ENCODE measurements at places on chromosomes 16 and 17.
A peak's percentile ranks its signal among the peaks of the same experiment; 100 is the strongest.

- H3K27me3 ChIP-seq, result no peaks in the 10 kb centered on the region
- no peak for DNase-seq
- no peak overlapping the region for H3K4me3 ChIP-seq
- H3K27ac ChIP-seq, result no peak overlapping the region
- peaks cover 10% of the 10 kb centered on the region for H3K36me3 ChIP-seq
- peaks cover 19% of the 10 kb centered on the region for H3K4me1 ChIP-seq
These were observed 75.5 kb downstream of the KNOP1 start for GRCh38 chr16:19642501-19642900.

- no peak for DNase-seq
- no peaks in the 10 kb centered on the region for H3K36me3 ChIP-seq
- H3K27ac ChIP-seq, result no peak overlapping the region
- H3K4me3 ChIP-seq, result no peak overlapping the region
- peaks cover 14% of the 10 kb centered on the region for H3K4me1 ChIP-seq
- no peaks in the 10 kb centered on the region for H3K27me3 ChIP-seq
These were observed 284.8 kb upstream of the CCL2 start for GRCh38 chr17:33970279-33970678.

DNA sequence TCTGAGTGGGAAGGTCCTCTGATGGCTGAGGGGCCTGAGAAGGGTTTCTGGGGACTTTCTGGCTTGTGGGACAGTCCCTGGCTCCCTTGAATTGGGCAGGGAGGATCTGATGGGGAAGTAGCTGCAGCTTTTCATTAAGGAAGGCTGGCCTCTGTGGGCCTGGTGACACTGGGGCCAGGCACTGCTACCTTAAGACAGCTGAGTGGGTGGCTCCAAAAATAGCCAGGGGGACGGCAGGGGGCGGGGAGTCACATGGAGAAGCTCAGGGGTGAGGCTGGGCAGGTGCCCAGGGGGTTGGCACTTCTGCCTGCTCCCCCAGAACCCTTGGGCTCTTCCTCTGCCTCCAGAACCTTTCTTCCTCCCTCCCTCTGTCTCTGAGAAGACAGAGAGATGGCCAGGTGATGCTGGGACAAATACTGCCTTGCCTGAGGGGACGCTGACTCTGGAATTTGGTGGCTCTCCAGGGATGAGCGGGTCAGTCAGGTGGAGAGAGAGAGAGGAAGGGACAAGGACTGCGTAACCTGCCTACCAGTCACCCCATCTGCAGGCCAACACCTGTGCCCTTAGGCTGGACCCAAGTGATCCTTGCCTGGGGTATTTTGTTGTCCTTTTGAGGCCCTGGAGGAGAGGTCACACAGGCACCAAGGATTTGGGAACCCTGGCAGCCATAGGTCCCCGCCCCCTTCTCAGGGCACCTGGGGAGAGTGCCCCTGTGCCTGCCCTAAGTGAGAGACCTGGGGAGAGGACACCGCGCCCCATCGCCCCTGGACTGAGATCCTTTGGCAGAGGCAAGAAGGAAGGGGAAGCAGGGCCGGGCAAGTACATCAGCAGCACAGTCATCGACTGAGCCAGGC lies 1.7 kb upstream of the SGCA start:
- no peak overlapping the region for H3K27ac ChIP-seq
- no peaks in the 10 kb centered on the region for H3K27me3 ChIP-seq
- peak overlapping the region; percentile 36 for H3K4me3 ChIP-seq
- peaks cover 41% of the 10 kb centered on the region for H3K4me1 ChIP-seq

DNA sequence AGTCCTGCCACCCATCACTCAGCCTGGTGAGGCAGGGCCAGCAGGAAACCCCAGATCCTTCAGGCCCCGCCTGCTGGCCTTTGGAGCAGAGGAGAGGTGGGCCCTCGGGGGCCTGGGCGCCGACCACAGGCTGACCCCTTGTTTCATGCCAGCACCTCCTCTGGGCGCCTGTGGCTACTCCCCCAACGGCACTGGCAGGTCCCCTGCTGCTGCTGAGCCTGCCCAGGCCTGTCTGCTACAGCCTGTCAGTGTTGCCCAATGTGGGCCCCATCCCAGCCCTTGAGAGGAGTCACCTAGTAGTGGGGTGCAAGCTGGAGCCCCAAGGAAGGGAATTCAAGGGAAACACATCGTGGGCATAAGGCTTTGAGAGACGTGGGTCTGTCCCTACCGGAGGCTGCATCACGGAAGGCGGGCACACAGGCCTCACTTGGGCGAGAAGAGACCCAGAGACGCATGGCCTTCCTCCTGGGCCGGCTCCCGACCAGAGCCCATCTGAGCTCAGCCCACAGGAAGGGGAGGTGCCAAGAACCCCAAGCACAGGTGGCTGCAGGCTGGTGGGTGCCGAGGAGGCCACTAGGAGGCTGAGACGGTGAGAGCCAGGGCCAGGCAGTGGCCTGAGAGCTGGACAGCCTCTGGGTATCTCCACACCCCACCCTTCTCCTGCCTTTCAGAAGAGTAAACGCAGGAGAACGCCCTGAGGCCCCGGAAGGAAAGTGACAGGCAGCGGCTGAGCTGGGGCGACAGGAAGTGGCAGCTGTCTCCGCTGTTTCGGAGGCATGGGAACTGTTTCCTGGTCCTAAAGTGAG lies 8.0 kb upstream of the FASN start:
- H3K27me3 ChIP-seq, result no peaks in the 10 kb centered on the region
- H3K27ac ChIP-seq, result peak overlapping the region; percentile 94
- H3K36me3 ChIP-seq, result no peaks in the 10 kb centered on the region
- peaks cover 40% of the 10 kb centered on the region for H3K4me1 ChIP-seq

DNA sequence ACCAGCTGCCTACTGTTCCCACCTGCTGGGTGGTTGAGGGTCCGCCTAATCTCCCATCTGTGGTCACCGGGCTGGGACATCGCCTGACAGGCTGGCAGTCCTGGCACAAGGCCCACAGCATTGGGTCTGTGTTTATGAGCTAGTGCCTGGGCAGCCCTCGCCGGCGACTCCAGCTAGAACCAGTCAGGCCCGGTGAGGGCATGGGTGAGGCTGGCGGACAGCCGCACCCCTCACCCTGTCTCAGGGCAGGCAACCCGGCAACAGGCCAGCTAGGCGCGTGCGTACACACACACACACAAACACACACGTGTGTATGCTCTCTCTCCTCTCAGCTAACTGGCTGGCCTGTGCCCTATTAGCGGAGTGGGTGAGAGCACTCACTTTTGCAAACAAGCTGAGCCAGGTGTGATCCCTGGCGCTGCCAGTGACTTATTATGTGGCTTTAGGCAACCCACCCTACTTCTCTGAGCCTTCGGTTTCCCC lies 10.4 kb downstream of the HSD11B2 start:
- no peaks in the 10 kb centered on the region for H3K36me3 ChIP-seq
- no peak overlapping the region for H3K27ac ChIP-seq
- no peak for DNase-seq
- H3K4me3 ChIP-seq, result no peak overlapping the region
- peaks cover 7% of the 10 kb centered on the region for H3K4me1 ChIP-seq

DNA sequence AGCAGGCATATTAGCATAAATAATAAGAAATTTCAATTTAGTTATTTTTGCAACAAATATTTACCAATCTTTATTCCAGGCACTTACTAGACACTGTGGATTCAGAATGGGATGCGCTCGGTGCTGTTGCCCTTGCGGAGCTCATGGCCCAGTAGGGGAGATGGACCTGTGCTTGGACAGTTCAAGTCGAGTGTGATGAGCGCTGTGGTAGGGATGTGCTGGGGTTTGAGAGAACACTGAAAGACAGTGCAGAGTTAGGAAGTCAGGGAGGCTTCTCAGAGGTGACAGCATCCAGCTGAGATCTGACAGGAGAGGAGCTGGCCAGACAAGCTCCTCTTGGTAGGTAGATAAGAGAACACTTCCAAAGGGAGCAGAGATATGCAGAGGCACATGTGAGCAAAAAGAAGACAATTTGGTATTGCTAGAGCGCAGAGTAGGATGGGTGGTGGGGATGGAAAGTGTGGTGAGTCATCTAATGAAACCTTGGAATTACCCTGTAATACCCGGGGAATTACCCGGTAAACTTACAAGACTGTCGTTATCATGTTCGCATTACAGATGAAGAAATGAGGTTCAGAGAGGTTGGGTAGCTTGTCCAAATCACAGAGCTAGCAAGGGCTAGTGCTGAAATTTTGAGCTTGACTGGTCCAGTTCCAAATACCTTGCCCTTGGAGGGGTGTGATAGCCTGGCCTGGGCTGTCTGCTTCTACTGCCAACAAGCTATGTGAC lies 298.1 kb upstream of the N4BP1 start:
- no peak overlapping the region for H3K4me3 ChIP-seq
- H3K27me3 ChIP-seq, result no peaks in the 10 kb centered on the region
- H3K4me1 ChIP-seq, result no peaks in the 10 kb centered on the region

DNA sequence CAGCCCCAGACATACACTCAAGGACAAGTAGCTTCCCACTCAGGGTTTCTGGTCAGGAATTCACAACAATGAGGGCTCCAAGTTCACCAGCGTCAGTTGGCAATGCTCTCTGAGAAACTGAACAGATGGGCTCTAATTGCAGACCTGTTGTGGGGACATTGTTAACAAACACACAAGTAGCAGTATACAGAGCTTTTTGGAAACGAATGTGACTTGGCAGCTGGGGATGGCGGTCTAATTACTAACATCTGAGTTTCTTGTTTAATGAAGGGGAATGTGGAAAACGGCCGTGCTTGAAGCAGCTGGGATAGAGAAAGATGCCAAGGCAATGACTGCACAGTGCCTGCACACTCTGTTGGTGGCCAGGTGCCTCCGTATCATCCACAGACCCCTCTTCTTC lies 316.1 kb upstream of the IRX3 start:
- no peak overlapping the region for H3K4me3 ChIP-seq
- no peak for DNase-seq
- no peaks in the 10 kb centered on the region for H3K36me3 ChIP-seq

- H3K4me3 ChIP-seq, result no peak overlapping the region
- H3K4me1 ChIP-seq, result no peaks in the 10 kb centered on the region
- H3K27ac ChIP-seq, result no peak overlapping the region
These were observed 42.7 kb downstream of the ATF7IP2 start for GRCh38 chr16:10428433-10429168.

DNA sequence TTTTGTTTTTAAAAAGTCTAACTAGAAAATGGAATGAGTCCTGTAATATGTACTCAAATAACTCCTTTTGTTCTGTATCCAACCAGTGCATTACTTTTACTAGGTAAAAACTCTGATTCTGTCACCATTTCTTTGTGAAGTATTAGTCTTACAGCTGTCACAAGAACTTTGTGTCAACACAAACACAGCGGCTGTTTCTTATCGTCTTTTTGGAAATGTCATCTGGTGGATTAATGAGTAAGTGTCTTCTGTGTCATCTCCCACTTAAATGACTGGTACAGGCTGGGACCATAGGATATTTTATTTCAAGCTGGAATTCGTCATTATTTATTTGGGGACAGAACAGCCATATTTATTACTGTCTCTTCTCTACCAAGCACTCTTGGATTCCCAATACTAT lies 19.1 kb upstream of the ALDH3A2 start:
- H3K27me3 ChIP-seq, result peaks cover 15% of the 10 kb centered on the region
- H3K4me3 ChIP-seq, result no peak overlapping the region
- no peaks in the 10 kb centered on the region for H3K4me1 ChIP-seq
- no peak overlapping the region for H3K27ac ChIP-seq

GRCh38 chr16:4049031-4049430 lies 67.2 kb downstream of the ADCY9 start:
- peaks cover 8% of the 10 kb centered on the region for H3K27me3 ChIP-seq
- no peak overlapping the region for H3K27ac ChIP-seq
- H3K4me3 ChIP-seq, result no peak overlapping the region
- H3K36me3 ChIP-seq, result no peaks in the 10 kb centered on the region
- no peak for DNase-seq

- H3K4me1 ChIP-seq, result peaks cover 21% of the 10 kb centered on the region
- no peaks in the 10 kb centered on the region for H3K36me3 ChIP-seq
- no peak overlapping the region for H3K27ac ChIP-seq
- no peaks in the 10 kb centered on the region for H3K27me3 ChIP-seq
These were observed 9.5 kb upstream of the GUCY2D start for GRCh38 chr17:7992924-7993323.

GRCh38 chr17:50871364-50871763 lies 5.2 kb upstream of the TOB1 start:
- no peaks in the 10 kb centered on the region for H3K36me3 ChIP-seq
- peak overlapping the region; percentile 60 for H3K27ac ChIP-seq
- no peaks in the 10 kb centered on the region for H3K27me3 ChIP-seq
- peak overlapping the region; percentile 88 for H3K4me3 ChIP-seq
- H3K4me1 ChIP-seq, result peaks cover 55% of the 10 kb centered on the region

- no peak overlapping the region for H3K27ac ChIP-seq
- H3K36me3 ChIP-seq, result no peaks in the 10 kb centered on the region
- H3K4me3 ChIP-seq, result no peak overlapping the region
- no peaks in the 10 kb centered on the region for H3K4me1 ChIP-seq
- H3K27me3 ChIP-seq, result no peaks in the 10 kb centered on the region
These were observed 172.9 kb downstream of the STX8 start for GRCh38 chr17:9402590-9403199.

- no peaks in the 10 kb centered on the region for H3K27me3 ChIP-seq
- no peaks in the 10 kb centered on the region for H3K4me1 ChIP-seq
- DNase-seq, result no peak
- no peak overlapping the region for H3K27ac ChIP-seq
These were observed 127.0 kb upstream of the NACA2 start for GRCh38 chr17:61718022-61718421.

GRCh38 chr16:69916462-69916861 lies 34.7 kb upstream of the CLEC18A start:
- H3K27me3 ChIP-seq, result no peaks in the 10 kb centered on the region
- no peaks in the 10 kb centered on the region for H3K4me1 ChIP-seq
- no peak for DNase-seq
- H3K27ac ChIP-seq, result no peak overlapping the region
- no peaks in the 10 kb centered on the region for H3K36me3 ChIP-seq

GRCh38 chr16:86317813-86318650 lies 192.3 kb upstream of the FOXF1 start:
- H3K27ac ChIP-seq, result no peak overlapping the region
- DNase-seq, result no peak
- H3K36me3 ChIP-seq, result no peaks in the 10 kb centered on the region
- H3K4me3 ChIP-seq, result no peak overlapping the region
- H3K27me3 ChIP-seq, result peaks cover 12% of the 10 kb centered on the region
- no peaks in the 10 kb centered on the region for H3K4me1 ChIP-seq

GRCh38 chr17:7982666-7983065 lies 19.7 kb upstream of the GUCY2D start:
- H3K36me3 ChIP-seq, result no peaks in the 10 kb centered on the region
- H3K27me3 ChIP-seq, result peaks cover 4% of the 10 kb centered on the region
- H3K4me1 ChIP-seq, result peaks cover 3% of the 10 kb centered on the region
